ENCODE measurements at places on chromosomes 16 and 17.

DNA sequence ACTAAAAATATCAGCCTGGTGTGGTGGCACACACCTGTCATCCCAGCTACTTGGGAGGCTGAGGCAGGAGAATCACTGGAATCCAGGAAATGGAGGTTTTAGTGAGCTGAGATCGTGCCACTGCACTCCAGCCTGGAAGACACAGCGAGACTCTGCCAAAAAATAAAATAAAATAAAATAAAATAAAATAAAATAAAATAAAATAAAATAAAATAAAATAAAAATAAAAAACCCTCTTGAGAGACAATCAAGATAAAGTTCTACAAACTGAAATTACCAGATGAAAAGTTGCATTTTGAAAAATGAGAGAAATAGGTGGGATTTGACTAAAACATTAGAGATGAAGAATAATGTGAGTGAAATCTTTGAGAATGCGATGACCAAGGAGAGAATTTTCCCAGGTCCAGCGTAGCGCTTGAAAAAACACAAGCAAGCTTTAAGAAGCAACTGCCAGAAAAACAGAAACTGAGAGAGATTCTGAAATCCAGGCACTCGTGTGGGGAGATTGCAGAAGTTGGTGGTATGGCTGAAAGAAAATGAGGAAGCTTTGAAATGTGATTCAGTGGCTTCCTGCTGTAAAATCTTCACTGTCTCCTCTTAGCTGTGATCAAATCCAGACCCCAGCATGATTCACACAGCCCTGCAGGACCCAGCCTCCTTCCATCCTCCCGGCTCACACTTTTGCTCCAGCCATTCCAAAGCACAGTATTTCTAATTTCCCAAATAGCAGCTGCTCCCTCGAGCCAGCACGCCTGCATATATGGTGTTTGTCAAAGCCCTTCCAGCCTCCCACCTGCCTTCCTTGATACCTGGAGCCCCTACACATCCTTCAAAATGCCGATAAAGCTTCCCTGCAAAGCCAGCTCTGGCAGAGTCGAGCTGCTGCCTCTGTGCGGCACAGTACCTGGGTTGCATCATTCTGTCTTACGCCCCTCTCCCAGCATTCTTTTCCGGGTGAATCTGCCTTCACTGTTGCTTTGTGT, 8.2 kb upstream of the CD300E start:
- no peak for DNase-seq

DNA sequence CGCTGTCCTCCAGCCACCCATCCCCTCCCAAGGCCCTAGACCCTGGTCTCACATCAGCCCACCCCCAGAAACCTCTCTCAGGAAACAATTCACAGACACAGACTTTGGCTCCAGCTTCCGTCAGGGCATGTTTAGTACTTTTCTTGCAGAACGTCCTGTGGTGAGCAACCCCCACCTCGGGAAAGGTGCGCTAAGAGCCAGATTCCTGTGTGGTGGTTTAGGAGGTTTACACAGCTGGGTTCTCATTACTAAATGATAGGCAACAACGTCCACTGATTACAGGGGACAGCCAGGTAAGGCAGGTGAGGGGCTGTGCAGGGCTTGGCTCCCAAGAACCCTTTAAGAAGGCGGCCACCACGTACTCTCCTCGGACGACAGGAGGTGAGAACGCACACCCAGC, 29.3 kb downstream of the KIFC3 start:
- DNase-seq = no peak

GRCh38 chr16:30112197-30113030, 923 bp downstream of the GDPD3 start:
- peak; percentile 29 for DNase-seq

GRCh38 chr17:40819528-40820125, 2.8 kb downstream of the KRT10 start:
- no peak for DNase-seq

GRCh38 chr17:65243838-65244625, 106.9 kb downstream of the RGS9 start:
- no peak for DNase-seq

- no peak for DNase-seq
These were observed 207.2 kb downstream of the C16orf78 start for GRCh38 chr16:49580751-49581303.

DNA sequence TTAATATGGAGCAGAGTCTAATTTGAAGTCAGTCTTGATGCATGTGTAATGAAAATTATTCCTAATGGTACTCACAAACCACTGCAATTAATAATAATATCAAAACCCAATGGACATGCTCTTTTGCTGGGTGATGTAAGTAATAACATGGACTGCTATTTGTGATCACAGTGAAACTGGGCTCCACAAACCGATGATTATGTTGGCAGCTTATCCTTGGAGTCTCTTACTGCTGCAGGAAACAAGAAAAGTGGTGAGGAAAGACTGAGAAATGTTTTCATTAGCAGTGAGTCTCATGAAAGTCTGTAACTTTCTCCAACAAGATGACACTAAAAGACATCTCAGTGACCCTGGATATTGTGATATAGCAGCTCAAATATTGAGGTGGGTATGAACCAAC, 45.2 kb downstream of the TMEM100 start:
- no peak for DNase-seq

DNA sequence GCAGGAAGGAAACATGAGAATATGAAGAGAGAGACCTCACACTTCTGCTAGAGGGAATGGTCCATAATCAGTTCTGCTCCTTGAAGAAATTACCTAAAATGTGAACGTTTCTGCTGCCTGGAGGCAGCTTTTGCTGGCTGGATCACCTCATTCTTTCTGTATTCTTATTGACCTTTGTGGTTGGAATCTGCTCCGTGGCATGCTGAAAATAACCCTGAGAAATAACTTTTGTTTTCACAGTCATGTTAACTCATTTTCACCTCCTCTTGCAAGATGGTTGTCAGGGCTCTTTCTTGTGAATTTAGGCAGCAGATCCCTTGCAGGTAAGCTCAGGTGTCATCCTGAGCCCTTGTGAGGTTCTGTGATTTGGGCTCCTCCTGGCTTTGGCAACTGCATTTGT, 70.2 kb downstream of the IRF8 start:
- peak; percentile 43 for DNase-seq

DNA sequence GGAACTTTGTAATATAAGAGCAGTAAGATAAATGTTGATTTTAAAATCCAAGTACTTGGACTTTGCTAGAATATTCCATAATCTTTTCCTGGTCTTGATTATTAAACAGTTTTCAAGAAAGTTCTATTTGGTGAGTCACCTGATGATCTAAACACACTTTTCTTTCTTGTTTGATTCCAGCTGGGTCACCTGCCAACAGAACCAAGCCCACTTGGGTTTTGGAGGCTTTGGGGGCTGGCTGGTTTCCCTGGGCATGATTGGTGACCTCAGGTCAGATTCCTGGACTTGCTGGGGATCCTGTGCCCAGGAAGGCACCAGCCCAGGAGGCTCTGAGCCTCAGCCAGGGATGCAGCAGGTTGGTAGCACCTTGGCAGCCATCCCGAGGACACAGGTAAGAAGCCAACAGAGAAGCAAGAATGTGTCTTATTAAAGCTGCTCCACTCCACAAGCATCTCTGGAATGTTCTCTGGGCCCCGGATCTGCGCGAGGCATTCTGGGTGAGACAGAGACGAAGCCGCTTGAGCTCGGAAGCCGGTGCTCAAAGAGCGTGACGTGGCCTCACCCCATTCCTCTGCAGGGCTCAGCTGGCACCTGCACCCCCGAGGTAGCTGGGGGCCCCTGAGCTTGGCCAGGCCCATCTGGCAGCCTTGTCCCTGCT, 3.1 kb upstream of the TEX19 start:
- DNase-seq = no peak

DNA sequence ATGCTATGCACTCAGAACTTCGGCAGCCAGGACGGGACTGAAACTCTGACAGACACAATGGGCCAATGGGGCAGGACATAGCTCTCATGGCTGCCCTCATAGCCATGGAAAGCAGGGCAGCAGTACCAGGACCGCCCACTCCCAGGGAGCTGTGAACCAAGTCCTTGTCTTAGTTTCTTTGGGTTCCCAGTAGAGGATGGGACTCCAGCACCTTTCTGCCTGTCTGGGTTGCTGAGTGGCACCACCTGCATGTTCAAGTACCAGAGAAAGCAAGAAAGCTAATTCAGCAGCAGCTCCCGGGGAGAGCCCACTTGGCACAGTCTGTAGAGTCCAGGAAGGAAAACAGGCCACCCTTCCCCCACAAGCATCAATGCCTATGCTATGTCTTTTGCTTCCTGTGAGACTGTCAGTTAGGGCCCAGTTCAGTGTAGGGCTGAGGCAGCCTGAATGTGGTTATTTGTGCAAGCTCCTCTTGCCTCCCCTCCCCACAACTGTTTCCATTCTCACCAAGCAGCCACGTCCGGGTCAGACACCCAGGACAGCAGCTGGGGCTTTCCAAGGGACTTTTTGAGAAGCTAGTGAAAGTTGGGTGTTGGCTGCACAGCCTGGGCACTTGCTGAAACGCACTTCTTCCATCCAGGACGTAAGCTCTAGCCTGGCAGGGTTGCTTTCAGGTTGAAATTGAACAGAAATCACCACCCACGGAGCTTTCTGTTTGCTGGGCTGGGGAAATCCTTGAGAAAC, 7.8 kb downstream of the SUPT4H1 start:
- no peak for DNase-seq

DNA sequence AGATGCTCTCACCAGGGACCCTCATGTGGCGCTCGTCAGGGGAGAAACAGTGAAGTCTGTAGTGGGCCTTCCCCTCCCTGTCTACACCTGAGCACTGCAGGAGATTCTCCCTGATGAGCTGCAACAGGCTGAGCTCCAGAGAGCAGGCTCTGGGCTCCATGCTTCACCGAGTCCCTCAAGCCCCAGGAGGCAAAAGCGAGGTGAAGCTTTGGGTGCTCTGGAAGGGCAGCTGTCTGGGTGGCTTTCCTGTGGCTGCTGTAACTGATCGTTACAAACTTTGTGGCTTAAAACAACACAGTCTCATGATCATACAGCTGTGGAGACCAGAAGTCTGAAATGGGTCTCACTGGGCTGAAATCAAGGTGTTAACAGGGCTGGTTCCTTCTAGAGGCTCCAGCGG, 12.1 kb upstream of the CD300LD start:
- no peak for DNase-seq

Data from brain microvascular endothelial cell (primary cell).